Stimulated activated CD8-positive, alpha-beta memory T cell treated with anti-CD3 and anti-CD28 coated beads, Interleukin-7, amount 100 ng/mL, for 1 hour (primary cell): ENCODE measurements at places on chromosomes 11 and 22.

DNA sequence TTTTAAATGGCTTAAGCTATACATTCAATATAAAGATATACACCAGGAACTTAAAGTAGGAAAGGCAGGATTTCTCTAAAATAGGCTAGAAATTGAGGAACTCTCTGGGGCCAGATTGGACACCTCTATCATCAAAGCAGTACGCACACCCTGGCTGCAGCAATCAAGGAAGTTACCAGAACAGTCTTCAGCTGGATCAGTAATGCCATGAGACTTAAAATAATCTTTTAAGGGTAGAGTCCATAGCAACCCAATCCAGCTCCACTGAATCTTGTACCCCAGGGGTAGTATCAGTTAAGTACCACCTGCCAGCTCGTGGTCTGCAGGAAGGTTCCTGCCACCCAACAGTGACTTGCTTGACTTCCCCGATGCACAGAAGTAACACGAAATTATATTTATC lies 3.0 kb downstream of the RDX start:
- no peak for DNase-seq

DNA sequence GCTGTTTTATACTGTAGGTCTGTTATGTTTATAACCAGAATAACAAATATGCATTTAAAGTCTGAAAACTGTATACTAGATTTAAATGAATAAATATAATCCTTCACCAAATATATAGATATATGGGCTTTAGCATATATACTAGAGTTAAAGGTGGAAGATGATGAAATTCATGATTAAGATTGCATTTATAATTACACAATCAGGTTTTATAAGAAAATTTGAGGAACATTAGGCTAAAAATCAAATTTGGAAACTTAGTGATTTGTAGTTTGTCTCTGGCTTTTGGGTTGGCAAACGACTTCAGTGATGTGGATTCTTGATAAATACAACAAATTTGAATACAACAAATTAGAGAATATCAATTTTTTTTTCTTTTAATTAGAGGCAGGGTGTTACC lies 10.0 kb downstream of the BCL2L13 start:
- DNase-seq: no peak

DNA sequence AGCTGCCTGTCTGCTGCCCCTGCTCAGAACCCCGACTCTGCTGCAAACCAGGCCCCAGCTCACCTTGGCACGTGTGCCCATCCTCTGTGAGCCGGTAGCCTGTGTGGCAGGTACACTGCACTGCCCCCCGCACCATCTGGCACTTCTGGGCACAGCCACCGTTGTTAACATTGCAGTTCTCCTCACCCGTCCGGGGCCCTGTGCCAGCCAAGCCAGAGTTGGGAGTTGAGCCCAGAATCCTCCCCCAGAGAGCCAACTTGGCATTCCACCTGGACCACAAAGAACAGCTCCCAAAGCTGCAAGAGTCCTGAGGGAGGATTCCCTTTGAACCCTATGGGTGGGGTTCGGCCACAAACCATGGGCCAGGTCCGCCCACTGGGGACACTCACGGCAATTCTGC lies 22.5 kb downstream of the LRP4 start:
- no peak for DNase-seq

DNA sequence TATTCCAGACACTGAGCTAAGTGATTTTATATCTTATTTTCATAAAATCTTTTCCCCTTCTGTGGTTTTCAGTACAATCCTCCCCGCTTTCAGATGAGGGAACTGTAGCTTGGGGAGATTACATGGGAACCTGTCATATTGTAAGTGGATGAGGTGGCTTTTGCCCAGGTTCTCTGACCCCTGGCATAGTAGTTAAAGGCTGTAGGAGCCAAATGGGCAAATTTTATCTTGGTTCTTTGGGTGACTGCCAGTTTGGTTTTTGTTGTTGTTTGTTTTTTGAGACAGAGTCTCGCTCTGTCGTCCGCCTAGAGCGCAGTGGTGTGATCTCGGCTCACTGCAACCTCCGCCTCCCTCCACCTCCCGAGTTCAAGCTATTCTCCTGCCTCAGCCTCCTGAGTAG lies 411.6 kb upstream of the NARS2 start:
- DNase-seq: no peak

- DNase-seq: peak; percentile 5
Observed at GRCh38 chr11:9565822-9566560, 7.5 kb upstream of the WEE1 start.
